CD14-positive monocyte (primary cell): ENCODE measurements at places on chromosomes 2 and 18.

- DNase-seq: no peak
Measured at GRCh38 chr18:6590326-6590725, 139.2 kb upstream of the ARHGAP28 start.

DNA sequence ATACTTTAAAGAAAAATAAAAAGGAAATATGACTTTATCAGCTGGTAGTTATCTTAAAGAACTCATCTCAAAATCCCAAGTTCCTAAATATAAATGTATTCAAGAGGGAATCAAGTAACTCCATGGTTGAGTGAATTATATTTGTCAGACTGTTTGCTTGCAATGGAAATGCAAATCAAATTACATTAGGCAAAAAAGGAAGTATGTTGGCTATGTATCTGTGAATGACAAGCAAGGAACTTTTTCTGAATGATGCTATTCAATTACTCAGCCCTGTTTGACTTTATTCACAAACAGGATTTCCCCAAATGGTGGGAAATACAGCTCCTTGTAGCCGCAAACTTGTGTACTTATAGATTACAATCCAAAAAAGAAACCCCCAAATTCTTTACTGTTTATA lies 309.1 kb downstream of the ARL6IP6 start:
- no peak for DNase-seq

DNA sequence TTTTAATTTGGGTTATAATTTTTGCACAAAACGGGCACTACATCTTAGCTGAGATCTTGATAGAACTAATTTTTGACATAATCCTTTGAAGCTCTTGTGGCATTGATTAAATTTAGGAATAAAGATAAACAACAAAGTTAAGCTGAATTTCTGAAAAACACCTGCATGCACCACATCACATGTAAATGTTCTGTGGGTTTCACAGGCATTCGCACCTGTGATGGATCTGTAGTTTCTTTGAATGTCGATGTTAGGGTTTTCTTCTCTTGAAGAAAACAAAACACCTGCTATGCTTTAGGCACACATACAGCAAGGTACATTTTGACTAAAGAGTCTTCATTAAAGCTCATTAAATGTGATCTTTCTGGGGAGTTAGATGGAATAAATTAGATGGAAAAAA lies 60.3 kb downstream of the RPIA start:
- no peak for DNase-seq

DNA sequence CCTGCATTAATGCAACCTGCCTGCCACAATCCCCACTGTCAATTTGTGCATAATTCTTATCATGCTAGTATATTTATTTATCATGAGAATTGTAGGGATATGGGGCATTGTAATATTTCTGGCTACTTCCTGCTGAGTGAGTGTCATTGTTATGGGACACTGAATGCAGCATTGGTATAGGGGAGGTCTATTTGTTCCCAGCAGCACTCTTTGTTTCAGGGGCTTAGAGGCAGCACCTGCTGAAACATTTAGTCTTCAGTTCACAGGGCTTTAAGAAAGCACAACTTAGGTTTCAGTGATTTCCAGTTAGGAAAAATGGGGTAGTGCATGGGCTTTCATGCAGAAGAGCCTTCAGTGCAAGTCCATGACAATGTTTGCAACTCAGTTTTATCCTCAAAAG lies 23.6 kb downstream of the SULT1C3 start:
- DNase-seq: no peak

GRCh38 chr2:186911551-186912085 lies 62.6 kb upstream of the ZSWIM2 start:
- no peak for DNase-seq

GRCh38 chr18:24514439-24514838 lies 54.0 kb downstream of the HRH4 start:
- peak; percentile 49 for DNase-seq

DNA sequence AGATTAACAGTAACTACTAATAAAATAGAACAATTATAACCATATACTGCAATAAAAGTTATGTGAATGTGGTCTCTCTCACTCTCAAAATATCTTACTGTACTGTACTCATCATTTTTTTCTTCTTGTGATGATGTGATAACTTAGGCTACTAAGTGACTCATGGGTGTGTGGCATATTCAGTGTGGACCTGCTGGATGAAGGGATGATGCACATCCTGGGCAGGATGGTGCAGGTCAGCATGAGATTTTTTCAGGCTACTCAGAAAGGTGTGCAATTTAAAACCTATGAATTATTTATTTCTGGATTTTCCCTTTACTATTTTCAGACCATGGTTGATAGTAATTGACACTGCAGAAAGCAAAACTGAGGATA lies 90.7 kb downstream of the NCKAP5 start:
- no peak for DNase-seq

DNA sequence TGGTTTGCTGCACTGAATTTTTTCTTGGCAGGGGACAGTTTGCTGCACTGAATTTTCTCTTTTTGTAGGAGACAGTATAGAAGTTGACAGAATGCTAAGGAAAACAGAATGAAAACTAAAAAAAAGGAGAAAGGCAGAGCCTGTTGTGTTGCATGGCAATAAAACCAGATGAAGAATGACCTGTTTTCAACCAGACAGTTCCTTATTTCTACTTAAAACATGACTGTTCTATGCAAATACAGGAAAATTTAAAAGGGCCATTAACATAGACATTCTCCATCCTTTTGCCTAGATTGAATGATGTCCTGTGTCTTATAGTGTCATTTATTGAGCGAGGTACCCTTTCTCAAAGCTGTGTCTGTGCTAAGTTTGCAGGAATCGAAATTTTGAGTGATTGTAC lies 33.3 kb downstream of the ABI2 start:
- DNase-seq: no peak
